ENCODE measurements at places on chromosomes 3 and 15. TPM values are rescaled to one million over a fixed set of nuclear protein-coding genes. Genes with fewer than 3 reads are reported as not detected.

PRICKLE2 gene
- not detected for polyA plus RNA-seq

NR2E3 gene
- polyA plus RNA-seq = not detected

PCSK6 gene
- polyA plus RNA-seq = 1.4 TPM

VPS13C gene
- polyA plus RNA-seq = 22.7 TPM

COPS2 gene
- 46.8 TPM for polyA plus RNA-seq

OCA2 gene
- not detected for polyA plus RNA-seq

KCNMB2 gene
- polyA plus RNA-seq = not detected

ZKSCAN7 gene
- polyA plus RNA-seq = 5.7 TPM

SLC28A2 gene
- polyA plus RNA-seq = not detected

TNFAIP8L3 gene
- not detected for polyA plus RNA-seq

MLH1 gene
- 25.3 TPM for polyA plus RNA-seq

GOLGA6B gene
- not detected for polyA plus RNA-seq

ZNF860 gene
- 10.9 TPM for polyA plus RNA-seq

TBC1D21 gene
- not detected for polyA plus RNA-seq

CHL1 gene
- 24.3 TPM for polyA plus RNA-seq

LACTB gene
- polyA plus RNA-seq = 9.0 TPM

CPEB1 gene
- not detected for polyA plus RNA-seq

ZNF502 gene
- polyA plus RNA-seq = 6.0 TPM

RARRES1 gene
- not detected for polyA plus RNA-seq

VEPH1 gene
- polyA plus RNA-seq = not detected

ERC2 gene
- polyA plus RNA-seq = not detected

RTP1 gene
- not detected for polyA plus RNA-seq

JMJD7 gene
- polyA plus RNA-seq = 32.6 TPM

PLSCR2 gene
- polyA plus RNA-seq = not detected

GOLGA8O gene
- not detected for polyA plus RNA-seq

NME9 gene
- polyA plus RNA-seq = 0.34 TPM

NUP210 gene
- polyA plus RNA-seq = 38.6 TPM

UROC1 gene
- polyA plus RNA-seq = not detected

LDHAL6B gene
- polyA plus RNA-seq = not detected

TMEM40 gene
- 2.7 TPM for polyA plus RNA-seq

DGKG gene
- polyA plus RNA-seq = not detected

ZCWPW2 gene
- not detected for polyA plus RNA-seq

All from naive B cell (primary cell).